ENCODE measurements at places on chromosomes 5 and 9.

DNA sequence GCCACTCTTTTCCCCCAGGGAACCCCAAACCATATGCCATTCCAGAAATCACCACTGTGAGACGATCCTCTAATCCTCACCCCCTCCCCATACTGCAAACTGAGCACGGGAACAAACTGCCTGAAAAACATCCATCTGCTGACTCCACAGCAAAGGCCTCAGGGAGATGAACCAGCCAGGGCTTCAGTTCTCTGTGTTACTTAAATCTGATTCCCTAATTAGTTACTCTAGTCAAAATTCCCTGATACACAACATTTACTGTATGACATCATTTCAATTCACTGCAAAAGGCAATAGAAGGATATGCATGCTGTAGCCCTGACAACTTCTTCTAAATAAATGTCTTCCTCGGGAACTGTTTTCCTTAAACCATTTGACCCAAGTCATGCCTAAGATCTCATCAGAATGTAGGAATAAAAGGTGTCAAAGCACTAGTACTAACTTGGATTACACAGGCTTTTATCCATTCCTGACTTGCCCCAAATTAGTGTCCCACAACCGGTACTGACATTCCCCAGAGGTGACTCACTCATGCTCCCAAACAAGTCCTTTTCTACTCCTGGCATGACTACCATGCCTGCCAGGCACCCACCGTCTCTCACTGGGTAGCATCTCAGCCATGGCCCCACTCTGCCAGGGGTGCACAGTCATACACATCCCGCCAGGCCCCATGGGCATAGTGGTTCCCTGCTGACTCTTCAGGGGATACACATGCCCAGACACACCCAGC, 35.0 kb downstream of the MTX3 start:
- peak; percentile 41 for DNase-seq

GRCh38 chr9:86909388-86909787, 37.9 kb downstream of the GAS1 start:
- no peak for DNase-seq

DNA sequence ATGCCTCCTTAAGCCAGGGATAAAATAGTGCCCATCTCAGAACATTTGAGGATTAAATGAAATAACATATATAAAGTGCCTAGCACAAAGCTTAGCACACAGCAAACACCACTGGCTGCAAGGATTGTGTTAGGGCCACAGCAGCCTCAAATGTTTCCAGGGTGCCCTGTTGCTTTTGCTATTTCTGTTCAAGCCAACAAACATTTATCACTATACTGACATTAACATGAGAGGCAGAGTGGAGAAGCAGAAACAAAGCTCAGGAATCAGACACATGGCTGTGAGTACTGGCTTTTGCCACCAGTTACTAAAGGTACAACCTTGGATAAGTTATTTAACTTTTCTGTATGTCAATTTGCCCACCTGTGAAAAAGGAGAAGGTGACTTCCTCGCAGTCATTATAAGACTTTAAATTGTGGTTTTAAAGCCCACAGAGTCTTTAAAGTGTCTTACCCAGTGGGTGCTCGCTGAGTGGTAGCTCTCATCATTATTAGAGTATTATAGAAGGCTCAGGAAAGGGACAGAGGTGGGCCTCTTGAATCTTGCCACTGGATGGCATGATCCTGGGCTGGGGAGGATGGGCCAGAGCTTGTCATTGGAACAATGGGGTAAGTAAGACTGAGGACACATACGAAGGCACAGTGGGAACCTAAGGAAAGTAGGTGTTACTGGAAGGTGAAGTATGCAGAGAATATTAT, 98.2 kb downstream of the MARCHF3 start:
- DNase-seq = no peak

DNA sequence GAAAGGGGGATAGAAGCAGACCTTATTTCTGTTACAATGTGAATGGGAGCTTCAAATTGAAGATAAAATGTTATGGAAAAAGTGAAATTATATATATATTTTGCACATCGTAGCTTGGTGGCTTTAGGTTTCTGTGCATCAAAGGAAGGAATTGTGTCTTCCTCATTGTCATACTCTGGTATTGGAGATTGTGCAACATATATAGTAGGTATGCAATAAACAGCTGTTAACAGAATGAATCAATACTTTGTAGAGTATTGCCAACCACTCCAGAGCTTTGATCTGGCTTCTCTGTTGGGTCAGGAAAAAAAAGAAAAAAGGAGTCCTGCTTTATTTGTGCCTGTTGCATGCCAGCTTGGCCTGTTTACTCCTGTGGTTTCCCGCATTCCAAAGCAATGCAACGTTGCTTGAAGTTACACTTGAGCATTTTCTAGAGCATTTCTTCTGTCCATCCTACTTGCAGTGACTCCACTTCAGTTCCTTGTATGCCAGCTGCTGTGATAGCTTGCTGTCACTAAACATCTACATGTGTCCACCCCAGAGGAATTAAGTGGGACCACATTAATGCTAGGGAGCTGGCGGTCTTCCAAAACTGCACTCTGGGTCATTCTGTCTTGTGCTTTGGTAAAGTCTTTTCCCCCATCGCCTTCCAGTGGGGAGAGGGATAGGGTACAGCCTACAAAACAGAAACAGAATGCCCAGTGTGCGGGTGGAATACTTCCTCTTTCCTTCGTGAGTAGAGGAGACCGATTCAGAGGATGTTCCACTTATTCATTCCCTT, 62.0 kb upstream of the MEF2C start:
- no peak for DNase-seq

DNA sequence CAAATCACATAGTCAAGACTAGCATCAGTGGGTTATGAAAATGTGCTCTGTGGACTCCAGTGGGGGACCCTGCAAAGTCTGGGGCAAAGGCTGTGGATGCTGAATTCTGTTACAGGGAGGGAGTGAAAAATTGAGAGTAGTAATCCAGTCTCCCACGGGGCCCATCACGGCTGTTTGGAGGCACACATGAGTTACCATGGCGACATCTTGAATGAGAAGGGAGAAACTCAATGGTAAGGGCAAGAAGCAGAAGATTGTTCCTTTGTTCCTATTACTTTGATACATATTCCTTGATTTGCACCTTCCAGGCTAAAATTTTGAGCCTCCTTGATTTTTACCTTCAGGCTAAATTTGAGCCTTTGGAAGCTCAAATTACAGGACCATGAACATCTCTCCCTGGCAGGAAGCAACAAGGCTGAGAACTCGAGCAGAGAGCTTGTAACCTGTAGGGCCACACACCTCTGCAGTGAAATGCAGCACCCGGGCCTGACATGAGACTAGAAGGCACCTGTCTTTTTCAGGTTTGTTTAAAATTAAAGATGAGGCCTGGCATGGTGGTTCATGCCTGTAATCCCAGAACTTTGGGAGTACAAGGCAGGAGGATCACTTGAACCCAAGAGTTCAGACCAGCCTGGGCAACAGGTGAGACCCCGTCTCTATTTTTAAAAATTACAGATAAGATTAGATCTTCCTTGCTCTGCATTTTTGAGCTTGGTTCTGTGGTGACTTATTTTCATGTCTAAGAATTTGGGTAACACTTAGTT, 31.0 kb upstream of the ZFR start:
- DNase-seq = no peak

DNA sequence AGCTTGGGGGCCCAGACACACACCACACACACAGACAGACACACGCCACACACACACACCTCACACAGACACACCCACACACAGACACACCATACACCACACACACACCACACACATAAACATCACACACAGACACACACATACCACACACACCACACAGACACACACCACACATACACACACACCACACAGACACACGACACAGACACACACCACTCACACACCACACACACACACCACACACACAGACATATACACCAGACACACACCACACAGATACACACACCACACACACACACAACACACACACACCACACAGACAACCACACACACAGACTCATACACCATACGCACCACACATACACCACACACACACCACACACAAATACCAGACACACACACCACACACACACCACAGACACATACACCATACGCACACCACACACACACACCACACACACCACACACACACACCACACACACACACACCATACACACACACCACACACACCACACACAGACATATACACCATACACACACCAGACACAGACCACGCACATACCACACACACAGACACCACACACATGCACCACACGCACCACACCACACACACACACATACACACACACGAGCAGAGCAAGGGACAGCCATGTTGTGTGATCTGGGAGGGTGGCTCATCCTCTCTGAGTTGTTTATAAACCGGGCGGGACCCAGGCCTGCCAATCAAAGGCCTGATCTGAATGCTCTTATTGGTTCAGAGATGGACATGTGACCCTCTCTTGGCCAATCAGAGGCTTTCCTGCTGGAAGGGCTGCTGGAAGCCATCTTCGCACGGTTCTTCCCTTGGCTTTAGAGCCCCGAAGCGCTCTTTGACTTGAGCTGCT, 148.3 kb downstream of the GAPVD1 start:
- no peak for DNase-seq

DNA sequence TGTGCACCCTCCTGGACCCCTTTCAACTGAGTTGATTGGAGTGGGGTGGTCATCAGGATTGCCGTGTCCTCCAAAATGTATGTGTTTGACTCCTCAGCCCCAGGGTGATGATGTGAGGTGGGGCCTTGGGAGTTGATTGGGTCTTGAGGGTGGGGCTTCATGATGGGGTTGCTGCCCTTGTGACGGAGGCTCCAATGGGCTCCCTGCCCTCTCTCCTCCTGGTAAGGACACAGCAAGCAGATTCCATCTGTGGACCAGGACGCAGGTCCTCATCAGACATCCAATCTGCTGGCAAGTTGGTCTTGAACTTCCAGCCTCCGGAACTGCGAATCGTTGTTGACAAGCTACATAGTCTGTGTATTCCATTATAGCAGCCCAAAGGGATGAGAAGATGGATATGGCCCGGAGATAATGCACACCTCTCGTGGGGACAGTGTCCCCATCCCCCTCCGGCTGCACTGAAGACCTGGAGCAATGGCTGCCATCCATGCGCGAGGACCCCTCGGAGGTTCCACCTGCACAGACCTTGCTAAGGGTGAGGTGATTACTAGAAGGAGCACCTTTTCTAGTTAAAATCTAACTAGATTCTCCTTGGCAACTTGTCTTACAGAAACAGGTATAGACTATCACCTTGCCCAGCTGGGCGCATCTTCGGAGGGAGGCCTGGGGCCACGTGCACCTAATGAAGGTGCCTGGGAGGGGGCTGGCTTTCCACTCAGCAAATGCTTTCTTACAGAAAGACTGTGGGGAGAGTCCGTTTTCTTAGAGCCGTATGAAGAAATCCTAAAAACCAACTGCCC, 75.7 kb upstream of the IRX4 start:
- no peak for DNase-seq

DNA sequence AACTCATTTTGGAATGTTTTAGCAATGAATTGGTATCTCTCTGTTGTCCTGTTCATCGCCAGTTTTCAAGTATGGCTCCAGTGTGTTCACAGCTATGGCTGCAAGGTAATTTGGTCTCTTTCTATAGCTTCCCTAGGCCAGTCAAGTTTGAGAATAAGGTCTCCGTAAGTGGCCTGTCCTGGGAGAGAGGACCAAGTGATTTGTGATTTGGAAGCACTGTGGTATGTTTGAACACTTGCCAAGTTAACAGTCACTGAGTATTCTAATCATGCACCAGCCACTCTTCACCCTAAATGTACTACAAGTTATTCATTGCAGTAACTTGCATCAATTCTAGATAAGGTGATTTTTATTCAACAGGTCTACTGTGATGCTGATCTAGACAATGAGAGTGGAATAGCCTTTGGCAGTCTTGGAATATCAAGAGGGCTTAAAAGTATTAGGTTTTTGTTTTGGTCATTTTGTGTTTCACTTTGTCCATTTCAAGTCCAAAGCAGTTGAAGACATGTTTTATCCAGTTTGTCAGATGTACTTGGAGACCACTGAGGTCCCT, 41.1 kb downstream of the G3BP1 start:
- no peak for DNase-seq

DNA sequence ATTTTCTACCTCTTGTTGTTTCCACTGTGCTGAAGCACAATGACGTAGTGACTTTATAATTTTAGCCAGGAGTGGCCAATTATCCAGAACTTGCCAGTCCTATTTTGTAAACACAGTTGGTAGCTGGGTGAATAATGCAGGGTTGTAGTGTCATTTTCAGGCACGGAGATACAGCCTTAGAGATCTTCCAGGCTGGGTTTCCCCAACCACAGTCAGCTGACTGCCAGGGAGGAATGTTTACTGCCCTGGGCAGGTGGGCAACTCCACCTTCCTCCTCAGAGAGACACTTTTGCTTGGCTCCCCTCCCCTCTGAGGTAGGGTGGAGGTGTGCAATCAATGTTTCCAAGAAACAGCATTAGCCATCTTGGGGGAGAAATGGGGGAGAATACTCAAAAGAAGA, 228.1 kb upstream of the NR4A3 start:
- DNase-seq = no peak

DNA sequence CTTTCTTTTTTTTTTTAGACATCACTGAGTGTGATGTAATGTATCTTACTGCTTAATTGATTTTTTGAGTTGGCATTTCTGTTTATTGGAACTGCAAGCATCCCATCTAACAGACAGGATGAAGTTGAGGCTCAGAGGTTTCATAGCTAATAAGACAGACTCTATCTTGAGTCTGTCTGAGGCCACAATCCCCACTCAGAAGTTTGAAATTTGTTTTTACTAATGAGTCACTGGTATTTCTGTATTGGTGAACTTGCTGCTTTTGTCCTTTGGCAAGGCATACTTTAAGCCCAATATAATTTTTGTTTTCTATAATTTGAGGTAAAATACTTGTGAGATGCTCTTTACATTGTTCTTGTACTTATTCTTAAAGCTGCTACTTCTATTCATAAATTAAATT, 491.2 kb downstream of the PSAT1 start:
- no peak for DNase-seq

GRCh38 chr5:116942622-116943021, 368.0 kb upstream of the SEMA6A start:
- DNase-seq = peak; percentile 60

- no peak for DNase-seq
These were observed 3.9 kb downstream of the PPP3R2 start for GRCh38 chr9:101590901-101591300.

- peak; percentile 11 for DNase-seq
These were observed 26.3 kb upstream of the CDKN2AIPNL start for GRCh38 chr5:134437847-134438581.

DNA sequence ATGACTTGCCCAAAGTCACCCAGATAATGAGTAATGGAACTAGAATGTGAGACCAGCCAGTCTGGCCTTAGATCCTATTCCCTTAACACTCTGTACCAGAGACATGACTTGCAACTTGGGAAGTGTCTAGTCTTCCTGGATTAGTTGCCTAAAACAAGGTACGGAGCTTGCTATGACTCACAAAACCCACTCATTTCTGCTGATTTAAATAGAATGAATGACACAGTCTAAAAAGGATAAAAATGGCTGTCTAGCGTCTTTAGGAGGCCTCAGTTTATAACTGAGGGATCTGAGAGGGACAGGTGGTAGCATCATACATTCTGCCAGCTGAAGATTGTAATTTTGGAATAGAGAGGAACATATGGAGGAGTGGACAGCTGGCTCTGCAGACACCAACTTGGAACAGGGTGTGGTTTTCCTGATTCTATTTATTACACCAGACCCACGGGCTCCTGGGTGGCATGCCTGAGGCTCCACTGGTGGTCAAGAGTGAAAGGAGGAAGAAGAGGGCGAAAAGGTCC, 62.7 kb downstream of the ABLIM3 start:
- DNase-seq = no peak

Measured in skin of body (tissue), 3 donors.